ENCODE measurements at places on chromosomes 16 and 17. TPM values are rescaled to one million over a fixed set of nuclear protein-coding genes. Genes with fewer than 3 reads are reported as not detected.

The CARD14 gene
- total RNA-seq: 0.52 TPM

GRCh38 chr16:4631444-4631843, 6.8 kb downstream of the MGRN1 start:
- no peak for DNase-seq

- no peak for DNase-seq
Observed at GRCh38 chr17:78122931-78123249, 5.7 kb downstream of the TMC6 start.

GRCh38 chr17:3510090-3510489, 34.3 kb downstream of the ASPA start:
- DNase-seq: no peak

The C16orf74 gene
- 10.9 TPM for total RNA-seq

DNA sequence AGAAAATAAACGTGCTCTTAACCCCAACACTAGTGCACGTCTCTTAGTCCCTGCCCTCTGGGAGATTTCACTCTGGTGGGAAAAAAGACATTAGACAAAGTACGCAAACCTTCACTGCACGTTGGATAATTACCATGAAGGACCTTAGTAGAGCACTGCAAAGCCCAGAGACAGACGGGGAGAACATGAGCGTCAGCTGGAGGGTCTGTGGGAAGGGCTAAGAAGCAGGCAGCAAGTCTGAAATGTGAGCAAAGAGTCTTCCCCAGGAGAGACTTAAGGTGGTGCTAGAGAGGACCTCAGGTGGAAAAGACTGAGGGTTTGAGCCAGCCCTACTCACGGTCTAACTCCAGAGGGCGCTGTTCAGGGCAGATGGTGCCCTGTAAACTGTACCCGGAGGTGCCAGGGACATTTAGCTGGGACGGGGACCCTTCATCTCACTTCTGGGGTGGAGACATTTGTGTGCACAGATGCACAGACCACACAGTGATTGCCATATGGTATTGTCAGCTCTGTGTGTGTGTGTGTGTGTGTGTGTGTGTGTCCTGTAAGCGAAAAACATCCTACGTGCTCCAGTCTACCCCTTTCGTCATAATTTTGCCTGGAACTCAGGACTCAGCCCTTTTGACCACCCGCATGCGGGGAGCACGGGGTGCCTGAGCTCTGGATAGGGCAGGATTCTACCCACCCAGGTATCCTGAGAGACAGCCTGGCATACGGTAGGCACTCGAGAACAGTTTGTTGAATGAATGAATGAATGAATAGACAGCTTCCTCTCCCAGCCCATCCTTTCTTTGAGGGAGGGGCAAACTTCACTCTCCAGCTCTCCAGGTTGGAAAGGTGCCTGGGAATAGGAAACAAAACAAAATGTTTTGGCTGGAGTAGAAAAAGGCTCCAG, 10.1 kb upstream of the STAC2 start:
- peak; percentile 68 for DNase-seq

The FBXW10 gene
- total RNA-seq: not detected

GRCh38 chr16:85879549-85879948, 19.4 kb upstream of the IRF8 start:
- DNase-seq: no peak

DNA sequence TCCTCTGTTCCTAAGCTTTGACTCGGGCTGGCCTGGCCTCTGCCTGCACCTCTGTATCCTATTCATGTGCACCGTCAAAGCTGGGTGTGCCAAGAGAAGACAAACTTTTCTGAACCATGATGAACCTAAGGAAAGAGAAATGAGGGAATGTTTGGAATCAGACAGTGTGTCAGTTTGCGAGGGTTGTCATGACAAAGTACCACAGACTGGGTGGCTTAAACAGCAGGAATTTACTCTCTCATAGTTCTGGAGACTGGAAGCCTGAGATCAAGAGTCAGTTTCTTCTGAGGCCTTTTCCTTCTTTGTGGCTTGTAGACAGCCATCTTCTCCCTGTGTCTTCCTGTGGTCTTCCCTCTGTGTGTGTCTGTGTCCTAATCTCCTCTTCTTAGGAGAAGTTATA, 129.0 kb downstream of the KATNIP start:
- no peak for DNase-seq

DNA sequence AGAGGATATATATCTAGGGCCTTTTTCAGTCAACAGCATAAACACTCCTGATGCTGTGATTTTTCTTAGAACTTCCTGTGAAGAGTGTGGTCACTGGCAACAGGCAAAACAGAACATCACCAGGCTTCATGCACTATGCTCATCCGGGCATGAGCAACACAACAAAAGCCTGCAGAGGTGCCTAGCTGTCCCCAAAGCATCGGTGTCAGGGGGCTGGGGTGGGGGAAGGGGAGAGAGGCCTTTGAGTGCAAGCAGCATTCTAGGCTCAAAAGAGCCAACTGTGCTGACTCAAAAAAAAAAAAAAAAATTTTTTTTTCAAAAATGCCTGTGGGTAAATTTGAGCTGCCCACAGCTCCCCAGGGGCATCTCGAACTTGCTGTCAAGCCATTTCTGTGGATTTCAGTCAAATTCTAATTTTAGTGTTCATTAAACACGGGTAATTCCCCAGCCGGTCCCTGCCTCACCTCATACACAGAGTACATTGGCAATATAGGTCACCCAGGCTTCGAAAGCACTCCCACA, 194.6 kb upstream of the DYNLRB2 start:
- no peak for DNase-seq

GRCh38 chr17:65485388-65486299, 75.8 kb downstream of the AXIN2 start:
- no peak for DNase-seq

The GPR179 gene
- total RNA-seq: not detected

DNA sequence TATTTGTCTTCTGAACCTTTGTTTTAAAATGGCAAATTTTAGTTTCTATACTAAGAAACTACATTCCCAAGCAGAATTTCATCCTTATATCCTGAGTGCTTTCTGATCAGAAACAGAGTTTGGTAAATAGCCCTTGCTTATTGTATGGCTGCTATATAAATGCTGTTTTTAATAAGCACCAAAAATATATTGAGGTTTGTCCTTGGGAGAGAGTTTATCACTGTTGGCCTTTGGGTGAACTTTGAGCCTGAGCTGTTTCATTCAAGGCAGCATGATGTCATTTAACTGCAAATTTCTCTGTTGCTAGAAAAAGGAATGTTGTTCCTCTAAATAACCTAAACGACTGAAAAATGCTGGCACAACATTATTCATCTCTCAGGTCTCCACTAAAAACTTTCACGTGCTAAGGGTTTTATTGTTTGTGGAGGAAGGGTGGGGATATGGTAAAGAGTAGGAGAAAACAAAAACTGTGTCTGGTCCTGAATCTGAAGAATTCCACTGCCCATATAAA, 334.3 kb upstream of the TBX2 start:
- DNase-seq: peak; percentile 45
